EL (cell line): ENCODE measurements at places on chromosomes 5 and 9.
A peak's percentile ranks its signal among the peaks of the same experiment; 100 is the strongest.

GRCh38 chr9:110131499-110131898 lies 76.5 kb downstream of the C9orf152 start:
- DNase-seq = peak; percentile 73

DNA sequence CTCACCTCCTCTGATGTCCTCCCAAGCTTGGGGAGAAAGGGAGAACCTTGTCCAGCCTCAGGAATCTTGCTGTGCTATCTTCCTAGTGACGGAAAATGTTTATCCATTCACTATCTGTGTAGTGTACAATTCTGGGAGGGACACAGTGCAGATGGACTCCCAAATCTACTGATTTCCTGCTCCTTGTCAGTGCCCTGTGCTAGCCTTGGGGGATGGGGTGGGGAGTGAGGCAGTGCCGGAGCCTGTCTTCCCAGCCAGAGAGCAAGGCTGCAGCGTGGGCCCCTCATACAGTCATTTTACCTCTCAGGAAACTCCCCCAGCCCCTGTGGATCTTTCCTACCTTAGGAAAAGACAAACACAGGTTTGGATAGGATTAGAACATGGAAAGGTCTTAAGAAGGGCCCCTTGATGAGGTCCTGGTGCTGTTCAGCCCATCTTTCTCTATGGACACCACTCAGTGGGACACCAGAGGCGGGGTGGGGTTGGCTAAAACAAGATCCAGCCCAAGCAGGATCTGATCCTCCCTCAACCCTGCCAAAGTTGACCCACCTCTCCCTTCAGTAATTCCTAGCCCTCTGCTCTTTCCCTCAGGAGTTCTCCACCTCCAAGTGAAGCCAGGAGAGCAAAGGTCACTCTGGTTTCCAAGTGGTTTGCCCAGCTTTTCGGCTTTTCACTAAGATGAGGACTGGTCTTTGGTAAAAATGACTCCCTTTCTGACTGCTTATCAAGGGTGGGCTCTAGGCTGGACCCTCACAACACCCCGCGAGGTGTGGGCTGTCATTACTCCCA lies 3.4 kb downstream of the DOLK start:
- no peak for DNase-seq

DNA sequence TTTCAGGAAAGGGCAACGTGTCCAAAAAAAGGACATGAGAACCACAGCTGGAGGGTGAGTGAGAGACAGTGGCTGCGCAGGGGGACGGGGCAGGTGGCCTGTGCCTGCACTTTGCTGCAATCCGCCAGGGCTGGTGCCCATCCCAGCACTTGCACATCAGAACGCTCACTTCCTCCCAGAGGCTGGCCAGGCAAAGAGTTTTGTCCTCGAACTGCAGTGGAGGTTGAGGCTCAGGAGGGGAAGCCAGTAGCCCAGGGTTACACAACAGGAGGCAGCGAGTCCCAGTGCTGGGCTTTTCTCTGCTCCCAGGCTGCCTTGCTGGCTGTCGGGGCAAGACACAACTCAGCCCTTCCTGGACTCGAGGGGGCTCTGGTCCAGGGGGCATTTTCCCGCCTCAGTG lies 33.1 kb downstream of the CRB2 start:
- DNase-seq = no peak

GRCh38 chr5:157189223-157189622 lies 8.6 kb downstream of the ITK start:
- no peak for DNase-seq

DNA sequence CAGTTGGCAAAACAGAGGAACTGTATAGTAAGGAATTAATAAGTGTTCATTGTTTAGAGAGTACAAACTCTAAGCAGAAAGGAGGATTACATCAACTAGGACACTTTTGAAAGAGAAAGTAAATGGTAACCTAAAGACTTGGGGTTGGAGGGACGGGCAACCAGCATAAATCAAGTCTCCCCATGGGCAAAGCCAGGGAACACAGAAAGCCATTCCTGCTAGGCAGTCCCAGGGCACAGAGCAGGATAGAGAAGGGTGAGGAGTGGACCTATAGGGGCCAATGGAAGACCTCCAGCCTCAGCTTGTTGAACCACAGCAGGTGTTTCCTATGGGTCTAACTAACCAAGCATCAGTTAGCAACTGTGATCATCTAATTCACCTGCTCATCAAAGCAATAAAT lies 9.2 kb upstream of the ERAP1 start:
- DNase-seq = no peak

DNA sequence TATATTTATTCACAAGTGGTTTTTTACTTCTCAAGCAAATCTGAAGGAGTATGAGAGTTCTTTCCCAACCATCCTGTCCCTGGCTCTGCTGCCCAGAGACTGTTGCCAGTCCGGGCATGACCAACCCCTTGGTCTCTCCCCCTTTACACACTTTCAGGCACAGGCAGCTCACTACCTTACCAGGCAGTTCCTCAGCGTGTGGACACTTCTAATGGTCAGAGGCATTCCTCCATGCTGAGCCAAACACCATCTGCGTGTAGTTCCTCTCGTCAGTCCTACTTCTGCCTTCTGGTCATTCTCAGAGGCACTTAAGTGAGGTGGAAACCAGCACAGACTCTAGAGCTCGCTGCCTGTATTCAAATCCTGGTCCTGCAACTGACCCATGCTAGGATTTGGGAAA lies 56.1 kb downstream of the TSTD2 start:
- DNase-seq = no peak

GRCh38 chr9:12544700-12545099 lies 148.5 kb upstream of the TYRP1 start:
- DNase-seq = no peak

DNA sequence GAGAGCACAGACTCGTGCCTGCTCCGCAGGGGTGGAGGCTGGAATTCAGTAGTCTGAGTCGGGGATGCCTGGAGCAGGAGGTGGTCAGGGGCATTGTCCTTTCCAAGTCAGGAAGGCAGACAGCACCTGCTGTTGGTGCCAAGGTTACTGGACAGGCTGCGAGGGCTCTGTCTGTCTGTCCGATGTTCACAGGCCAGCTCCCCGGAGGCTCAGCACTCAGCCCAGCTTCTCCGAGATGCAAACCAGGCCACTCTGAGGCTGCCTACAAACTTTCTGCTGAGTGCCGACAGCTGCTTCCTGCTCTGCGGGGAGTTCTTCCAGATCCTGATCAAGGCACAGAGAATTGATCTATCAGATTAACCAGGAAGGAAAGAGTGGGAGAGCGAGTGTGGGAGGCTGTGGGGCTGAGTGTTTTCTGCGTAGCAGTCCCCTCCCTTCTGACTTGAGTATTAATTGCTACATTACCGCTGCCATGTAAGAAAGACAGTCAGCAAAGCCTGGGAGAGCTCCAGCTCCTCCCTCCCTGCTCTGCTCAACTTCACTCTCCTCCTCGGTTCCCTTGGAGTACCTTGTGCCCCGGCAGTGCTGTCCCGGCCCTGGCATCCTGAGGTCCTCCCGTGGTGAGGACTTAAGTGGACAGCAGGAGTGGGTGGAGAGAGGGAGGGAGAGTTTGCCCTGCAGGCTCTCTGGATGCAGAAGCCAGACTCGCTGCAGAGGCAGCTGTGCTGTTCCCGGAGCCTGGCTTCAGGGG lies 36.0 kb downstream of the KCNMB1 start:
- DNase-seq = no peak

DNA sequence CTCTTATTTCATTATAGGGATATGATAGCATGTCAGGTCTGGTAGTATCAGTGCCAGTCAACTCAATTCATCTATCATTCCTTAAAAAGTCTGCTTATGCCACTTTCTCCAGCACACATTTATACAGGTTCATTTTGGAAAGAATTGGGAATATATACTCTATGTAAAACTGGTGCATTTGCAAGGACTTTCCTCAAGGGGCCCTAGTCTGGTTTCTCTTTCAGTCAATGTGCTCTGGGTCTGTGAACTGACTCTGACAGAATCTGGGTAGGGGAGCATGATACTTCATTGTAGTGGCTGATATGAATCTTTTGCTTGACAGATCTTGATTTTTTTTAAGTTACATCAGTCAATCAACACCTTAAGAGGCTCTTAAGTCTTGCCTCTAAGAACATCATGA lies 313.9 kb downstream of the HTR1A start:
- no peak for DNase-seq

GRCh38 chr9:12740845-12741244 lies 34.0 kb upstream of the LURAP1L start:
- peak; percentile 45 for DNase-seq

DNA sequence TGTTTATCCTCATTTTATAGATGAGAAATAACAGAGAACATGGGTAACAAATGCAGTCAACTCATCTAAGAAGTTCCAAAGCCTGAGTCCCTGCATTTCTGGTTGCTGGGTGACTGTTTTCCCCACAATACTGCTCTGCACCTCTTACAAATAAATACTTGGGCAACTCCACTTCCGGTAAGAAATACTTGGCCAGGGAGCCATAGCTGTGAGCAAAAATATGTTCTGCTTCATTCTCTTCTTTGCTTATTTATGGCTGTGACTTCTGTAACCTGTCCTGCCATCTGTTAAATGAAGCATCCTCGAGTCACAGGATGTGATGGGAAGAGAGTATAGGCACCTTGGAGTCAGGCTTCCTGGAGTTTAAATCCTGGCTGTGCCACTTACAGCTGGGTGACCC lies 49.9 kb downstream of the GDNF start:
- DNase-seq = peak; percentile 55

- DNase-seq = peak; percentile 60
These were observed 87.0 kb downstream of the ZNF618 start for GRCh38 chr9:113963017-113963620.

DNA sequence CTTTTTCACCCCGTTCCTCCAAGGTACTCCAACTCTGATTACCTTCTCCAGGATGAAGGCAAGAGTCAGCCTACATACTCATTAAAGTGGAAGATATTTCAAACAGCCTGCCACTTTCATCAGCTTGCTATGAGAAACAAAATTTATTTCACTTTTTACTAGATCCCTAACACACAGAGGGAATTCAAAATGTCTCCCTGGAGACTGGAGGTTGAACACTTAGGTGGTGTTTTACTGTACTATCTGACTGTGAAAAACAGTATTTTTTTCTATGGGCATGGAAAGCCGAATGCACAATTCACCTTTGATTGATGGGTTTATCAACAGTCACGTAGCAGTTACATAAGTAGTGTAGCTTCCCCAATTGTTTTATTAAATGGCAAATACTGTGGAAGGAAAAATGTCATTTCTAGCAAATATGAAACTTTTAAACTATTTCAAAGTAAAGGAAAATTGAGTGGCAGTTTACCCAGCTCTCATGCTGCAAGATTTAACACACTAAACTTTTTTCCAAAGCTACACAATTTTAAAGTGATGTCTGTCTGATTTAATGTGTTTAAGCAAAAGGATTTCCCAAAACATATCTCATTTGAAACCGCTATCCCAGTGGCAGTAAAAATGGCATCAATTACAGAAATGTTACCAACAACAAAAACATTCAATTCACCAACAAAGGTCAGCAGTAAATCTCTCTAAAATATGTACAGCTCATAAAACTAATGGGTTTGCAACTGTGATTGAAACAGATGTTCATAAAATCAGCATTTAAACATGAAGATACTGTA lies 125.0 kb upstream of the TLE4 start:
- no peak for DNase-seq

- peak; percentile 70 for DNase-seq
These were observed 14.3 kb downstream of the ATPSCKMT start for GRCh38 chr5:10235350-10235749.

GRCh38 chr5:95928724-95929253 lies 32.9 kb downstream of the ELL2 start:
- DNase-seq = no peak

DNA sequence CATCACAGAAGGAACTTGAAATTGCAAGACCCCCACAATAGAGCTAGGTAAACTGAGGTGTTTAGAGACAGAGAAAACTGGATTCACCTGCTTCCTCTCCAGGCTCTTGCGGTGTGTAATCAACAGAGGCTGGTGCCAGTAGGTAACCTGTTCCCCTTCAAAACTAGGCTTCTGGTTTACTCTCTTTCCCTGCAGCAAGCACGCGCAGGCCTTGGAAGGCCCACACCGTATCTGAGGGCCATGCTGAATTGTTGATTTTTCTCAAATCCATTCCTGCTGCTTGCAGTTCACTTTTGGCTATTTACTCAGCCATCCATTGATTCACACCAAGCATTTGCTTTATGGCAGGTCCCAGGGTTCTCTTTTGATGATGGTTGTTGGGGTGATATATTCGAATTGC lies 667 bp upstream of the FRRS1L start:
- DNase-seq = no peak

DNA sequence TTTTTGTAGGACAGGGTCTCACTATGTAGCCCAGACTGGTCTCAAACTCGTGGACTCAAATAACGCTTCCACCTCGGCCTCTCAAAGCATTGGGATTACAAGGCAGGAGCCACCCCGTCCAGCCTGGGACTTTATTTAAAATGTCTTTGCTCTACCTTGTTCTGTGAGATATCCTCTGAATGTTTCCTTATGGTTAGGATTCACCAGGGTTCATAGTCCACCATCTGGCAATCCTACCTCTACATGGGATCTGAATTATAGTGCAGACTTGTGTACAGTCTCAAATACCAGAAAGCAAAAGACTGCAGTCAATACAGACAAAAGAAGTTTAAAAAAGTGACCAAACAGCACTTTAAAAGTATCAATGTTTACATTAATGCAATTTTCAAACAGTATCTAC lies 10.1 kb downstream of the ISCA1 start:
- DNase-seq = no peak

GRCh38 chr9:133154097-133154989 lies 9.4 kb downstream of the GBGT1 start:
- no peak for DNase-seq

- DNase-seq = peak; percentile 76
These were observed 665 bp upstream of the LVRN start for GRCh38 chr5:115961381-115962238.

DNA sequence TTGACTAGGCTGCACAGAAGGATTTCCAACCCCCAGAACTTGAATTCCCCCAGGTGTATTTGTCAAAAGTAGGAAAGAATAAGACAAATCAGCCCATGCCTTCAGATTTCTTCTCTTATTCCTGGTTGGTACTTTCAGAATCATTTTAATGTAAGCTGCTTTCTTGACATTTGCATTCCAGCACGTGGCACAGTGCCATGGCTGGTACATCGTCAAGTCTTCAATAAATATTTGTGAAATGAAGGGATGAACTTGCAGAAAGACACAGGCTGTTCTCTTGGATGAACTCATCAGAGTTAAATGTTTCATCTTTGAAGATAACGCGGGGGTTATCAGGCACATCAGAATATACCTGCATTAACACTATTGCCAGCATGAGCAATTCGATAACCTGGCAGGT lies 14.5 kb downstream of the KCNIP1 start:
- DNase-seq = no peak

DNA sequence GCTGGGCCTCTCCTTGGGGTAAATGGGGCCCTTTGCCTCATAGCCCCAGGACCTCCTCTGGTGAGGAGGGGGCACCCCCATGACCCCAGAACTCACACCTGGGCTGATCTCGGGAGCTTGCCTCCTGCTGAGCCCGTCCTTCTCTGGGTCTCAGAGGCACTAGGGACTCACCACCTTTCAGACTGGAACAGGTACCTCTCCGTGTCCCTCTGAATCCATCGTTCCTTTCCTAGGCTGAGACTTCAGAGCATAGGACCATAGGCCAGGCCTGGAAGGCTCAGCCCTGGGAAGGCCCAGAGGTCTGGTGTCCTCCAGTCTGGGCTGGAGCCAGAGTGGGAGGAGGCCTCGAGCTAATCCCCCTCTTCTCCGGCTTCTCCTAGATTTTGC lies 97.9 kb downstream of the CACNA1B start:
- no peak for DNase-seq
